ENCODE measurements at places on chromosomes 4 and X.
A peak's percentile ranks its signal among the peaks of the same experiment; 100 is the strongest.

DNA sequence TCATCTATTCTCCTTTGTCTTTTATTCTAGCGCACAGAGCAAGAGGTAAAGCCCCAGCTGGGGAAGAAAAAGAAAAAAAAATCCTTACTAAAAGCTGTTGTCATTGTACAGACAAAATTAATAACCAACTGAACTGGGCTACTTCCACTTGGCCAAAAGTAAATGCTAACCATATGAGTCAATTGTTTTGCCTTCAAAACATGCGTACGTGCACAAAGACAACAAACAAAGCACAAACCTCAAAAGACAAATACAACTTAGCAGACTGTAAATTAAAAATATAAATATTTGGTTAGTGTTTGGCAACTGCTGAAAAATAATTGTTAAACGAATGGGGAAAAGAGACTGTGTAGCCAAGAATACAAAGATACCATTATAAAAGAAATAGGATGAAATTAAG lies 5.9 kb downstream of the EDA2R start:
- no peak for DNase-seq

- no peak for DNase-seq
These were observed 74.8 kb upstream of the GPRIN3 start for GRCh38 chr4:89382439-89382838.

GRCh38 chr4:142840516-142841123 lies 5.5 kb downstream of the INPP4B start:
- DNase-seq: no peak

DNA sequence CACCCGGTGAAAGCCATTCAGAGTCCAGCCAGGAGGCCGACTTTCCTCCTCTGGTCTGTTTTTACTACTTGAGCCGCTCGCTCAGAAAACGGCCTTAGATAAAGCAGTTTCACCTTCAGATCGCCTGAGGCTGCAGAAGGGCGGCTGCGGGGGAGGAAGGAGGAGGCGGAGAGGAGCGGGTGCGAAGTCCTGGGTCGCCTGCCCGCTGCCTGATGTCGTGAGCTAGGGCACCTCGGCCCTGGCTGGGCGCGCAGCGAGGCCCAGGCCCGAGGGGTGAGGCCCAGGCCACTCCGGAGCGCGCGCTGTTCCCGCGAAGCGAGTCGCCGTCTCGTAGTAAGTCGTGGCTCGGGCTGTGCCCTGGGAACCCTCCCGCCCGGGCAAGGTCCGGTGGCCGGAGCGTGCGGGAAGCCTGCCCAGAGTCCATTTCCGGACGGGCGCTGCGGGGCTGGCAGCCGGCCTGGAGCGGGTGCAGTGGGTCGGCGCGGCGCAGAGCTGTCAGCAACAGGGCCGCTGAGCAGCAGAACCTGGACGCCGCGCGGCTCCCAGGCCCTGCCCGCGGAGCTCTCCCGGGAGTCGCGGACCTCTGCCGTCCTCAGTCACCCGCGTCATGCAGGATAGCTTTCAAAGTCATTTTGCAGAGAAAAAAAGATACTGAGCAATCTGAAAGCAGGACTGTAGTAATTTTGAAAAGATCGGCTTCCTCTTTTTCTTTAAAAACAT lies 18.6 kb downstream of the TRIM2 start:
- DNase-seq: peak; percentile 19

- no peak for DNase-seq
These were observed 3.3 kb downstream of the XPNPEP2 start for GRCh38 chrX:129741880-129742758.

DNA sequence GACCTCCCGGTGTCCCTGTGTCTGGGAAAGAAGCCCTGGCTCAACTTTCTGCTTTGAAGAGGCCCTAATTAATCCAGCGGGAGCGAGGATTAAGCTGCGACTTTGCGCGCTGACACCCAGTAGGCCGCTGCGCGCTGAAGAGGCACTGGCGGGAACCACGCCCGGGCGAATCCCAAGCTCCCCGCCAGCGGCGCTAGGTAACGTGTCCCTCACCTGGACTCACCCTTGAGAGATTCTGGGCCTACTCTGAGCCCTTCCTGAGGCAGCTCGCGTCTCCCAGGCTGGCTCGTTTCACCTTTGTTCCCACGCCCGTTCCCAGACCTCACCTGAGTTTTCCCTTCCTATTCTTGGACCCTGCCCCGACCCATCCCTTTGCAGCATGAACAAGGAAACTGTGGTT lies 616 bp upstream of the KLHL34 start:
- DNase-seq: peak; percentile 5

DNA sequence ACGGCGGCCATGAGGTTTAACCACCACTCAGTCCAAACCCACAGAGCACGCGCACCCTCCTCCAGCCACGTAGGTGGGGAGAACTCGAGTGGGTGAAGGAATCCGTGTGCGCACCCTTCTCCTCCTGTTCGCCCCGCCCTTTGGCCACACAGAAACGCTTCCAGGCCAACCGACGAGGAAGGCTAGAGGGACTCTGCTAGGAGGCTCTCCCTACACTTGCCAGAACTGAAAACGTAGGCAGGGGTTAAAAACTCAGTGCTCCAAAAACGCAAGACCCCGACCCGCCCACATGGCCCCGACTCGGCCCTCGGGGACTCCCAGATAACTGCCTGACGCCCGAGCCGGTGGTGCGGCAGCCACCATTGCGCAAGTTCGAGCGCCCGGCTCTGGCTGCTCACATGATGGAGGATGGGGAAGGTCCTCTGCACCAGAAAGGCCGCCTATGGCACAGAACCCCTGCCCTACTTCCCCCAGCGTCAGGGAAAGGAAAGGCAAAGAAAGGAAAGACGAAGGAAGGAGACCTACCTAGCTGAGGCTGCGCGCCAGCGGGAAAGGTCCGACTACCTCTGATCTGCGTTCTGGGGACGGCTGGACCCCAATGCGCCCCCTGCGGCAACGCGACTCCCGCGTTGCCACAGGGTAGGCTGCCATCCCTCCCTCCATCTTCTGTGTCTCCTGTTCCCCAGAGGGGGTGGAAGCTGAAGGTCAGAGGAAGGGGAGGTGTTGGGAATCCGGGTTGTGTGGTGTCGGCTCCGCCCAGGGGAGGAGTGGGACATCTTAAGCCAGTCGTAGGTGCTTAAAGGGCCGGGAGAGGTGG lies 201.9 kb upstream of the AGTR2 start:
- DNase-seq: no peak

- DNase-seq: no peak
These were observed 56.4 kb downstream of the FBXW7 start for GRCh38 chr4:152479428-152480026.

- no peak for DNase-seq
These were observed 521.5 kb downstream of the INPP4B start for GRCh38 chr4:142324572-142324971.

- peak; percentile 55 for DNase-seq
These were observed 143.0 kb downstream of the STIM2 start for GRCh38 chr4:27003642-27004113.

GRCh38 chr4:146155152-146155724 lies 20.3 kb upstream of the LSM6 start:
- no peak for DNase-seq

DNA sequence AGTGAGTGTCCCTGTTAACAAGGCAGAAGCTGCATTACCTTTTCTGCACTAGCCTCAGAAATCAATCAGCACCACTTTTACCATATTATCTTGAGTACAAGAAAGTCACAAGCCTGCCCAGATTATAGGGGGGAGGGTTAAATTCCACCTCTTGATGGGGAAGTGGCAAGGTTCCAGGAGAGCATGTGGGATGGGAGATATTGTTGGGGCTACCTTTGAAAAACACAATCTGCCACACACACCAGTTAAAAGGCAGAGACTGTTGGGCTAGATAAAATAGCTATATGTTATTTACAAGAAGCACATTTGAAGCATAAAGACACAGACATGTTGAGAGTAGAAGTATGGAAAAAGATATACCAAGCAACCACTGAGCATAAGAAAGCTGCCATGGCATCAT lies 6.6 kb upstream of the AVPR2 start:
- DNase-seq: no peak

DNA sequence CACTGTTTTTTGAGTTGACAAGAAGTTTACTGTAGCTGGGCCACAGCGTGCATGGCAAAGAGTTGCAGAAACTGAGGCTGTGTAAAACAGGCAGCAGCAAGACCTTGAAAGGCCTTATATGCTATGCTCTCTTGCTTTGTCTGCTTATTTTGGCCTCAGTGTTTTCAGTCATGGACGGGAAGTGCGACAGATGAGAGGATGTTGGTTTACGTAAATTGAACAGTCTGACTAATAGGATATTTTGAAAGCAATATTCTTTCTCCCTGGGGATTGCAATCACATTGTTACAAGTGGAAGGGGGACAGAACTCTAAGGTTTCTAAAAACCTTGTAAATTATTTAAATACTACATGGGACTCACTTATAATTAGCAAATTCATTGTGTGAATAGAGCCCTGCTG lies 32.2 kb upstream of the MAGEA10 start:
- no peak for DNase-seq

DNA sequence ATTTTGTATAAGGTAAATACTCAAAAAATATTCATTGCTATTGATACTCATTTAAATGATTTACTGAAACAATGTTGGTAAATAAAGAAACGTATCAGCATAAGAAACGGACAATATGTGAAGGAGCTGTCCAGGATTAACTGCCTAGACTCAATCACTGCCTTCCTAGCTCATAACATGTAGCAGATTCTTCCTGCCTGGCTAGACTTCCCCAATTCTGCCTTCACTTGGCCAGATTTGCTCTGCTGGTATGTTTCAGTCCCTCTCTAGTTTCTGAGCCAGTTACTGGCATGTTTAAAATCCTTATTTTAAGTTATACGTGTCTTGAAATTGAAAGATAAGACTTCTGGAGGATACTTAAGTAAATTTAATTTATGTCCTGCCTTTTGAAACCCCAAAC lies 740.3 kb downstream of the CENPC start:
- DNase-seq: no peak

GRCh38 chr4:101667348-101667747 lies 123.2 kb upstream of the BANK1 start:
- DNase-seq: no peak

DNA sequence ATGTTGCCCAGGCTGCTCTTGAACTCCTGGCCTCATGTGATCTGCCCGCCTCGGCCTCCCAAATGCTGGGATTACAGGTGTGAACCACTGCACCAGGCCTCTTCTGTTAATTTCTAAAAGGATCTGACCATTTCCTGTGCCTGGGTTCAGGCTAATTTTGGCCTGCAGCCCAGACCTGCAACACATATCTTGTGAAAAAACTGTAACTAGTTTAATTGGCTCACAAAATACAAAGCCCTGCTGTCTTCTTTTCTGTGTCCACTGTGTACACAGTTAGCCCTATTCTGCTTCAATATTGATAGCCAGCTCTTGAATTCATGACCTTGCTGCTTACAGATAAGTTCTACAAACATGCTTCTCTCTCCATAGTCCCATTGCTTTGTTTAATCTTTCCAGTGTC lies 753.5 kb downstream of the PDHA2 start:
- no peak for DNase-seq

DNA sequence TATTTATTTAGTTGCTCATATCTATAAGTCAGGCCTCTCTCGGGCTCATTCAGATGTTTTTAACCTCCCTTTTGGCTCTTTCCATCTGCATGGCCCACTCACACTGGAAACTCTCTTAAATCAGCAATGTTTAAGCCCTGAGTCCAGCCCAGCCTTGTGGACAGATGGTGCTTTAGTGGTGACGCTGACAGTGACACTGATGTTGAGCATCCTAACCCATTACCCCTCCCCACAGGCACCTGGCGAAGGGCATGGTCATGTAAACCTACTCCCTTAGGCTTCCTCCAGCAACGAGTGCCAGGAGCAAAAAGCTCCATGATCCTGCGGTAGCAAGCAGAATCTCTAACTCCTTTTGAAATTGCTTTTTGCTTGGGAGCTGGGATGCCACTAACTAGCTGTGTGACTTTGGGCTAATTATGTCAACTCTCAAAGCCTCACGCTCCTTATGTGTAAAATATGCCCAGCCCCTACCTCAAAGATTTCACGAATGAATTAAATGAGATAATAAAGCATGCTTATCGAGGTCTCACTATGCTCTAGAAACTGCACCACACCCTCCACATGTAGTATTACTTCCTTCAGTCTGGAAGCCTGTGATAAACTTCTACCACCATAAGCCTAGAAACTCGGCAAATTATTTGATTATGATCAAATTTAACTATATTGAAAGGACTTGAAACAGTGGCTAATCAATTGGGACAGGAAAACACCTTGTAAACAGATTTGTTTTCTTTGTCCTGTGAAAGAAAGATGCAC lies 569.4 kb downstream of the BCOR start:
- DNase-seq: no peak

DNA sequence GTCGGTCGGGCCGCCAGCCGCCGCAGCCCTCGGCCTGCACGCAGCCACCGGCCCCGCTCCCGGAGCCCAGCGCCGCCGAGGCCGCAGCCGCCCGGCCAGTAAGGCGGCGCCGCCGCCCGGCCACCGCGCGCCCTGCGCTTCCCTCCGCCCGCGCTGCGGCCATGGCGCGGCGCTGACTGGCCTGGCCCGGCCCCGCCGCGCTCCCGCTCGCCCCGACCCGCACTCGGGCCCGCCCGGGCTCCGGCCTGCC lies 213 bp downstream of the NFKB1 start:
- DNase-seq: no peak

DNA sequence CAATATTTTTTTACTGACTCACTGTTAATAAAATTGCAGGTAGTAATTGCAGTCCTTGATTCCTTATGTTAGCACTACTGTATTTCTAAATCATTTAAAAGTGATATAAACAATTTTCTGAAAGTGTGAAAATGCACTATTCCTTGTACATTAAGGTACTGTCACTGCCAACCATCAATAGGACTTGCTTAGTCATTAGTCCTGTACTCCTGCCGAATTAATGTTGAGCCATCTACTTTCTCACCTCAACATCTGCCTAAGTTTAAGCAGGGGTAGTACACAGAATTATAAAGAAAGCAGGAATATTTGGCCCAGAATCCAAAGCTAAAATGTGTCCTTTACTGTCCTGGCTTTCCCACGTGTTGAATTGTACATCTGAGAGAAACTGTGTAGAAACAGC lies 87.0 kb upstream of the TRPC3 start:
- no peak for DNase-seq

- no peak for DNase-seq
These were observed 364.1 kb downstream of the PDGFC start for GRCh38 chr4:156607478-156607857.

DNA sequence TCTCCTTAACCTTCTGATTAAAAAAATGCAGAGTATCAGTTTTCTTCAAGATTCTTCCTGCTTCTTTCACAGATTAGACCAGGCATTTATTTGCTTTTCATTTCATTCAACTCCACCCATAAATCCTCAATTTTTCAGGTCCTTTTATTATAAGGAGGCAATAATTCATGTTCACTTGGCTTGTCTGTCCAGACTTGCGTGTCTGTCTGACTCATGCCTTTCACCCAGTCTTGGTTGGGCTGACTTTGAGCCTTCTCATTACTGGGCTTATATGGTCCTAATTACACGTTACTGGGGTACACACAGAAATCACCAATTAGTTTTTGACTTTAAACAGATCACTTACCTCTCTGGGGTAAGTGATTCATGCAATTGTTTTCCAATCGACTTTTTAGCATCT lies 48.8 kb upstream of the GALNT7 start:
- no peak for DNase-seq
